ENCODE measurements at places on chromosomes 4 and X.

GRCh38 chr4:17480210-17480927 is 31.5 kb downstream of the QDPR start:
- DNase-seq: no peak

GRCh38 chrX:48782795-48783194 is 3.6 kb upstream of the GATA1 start:
- no peak for DNase-seq

GRCh38 chr4:20532116-20532790 is 168.0 kb upstream of the PACRGL start:
- no peak for DNase-seq

- DNase-seq: no peak
Measured at GRCh38 chr4:136103616-136104015, 1428.7 kb downstream of the PCDH18 start.

GRCh38 chr4:6951880-6952381 is 42.3 kb downstream of the TBC1D14 start:
- DNase-seq: no peak

DNA sequence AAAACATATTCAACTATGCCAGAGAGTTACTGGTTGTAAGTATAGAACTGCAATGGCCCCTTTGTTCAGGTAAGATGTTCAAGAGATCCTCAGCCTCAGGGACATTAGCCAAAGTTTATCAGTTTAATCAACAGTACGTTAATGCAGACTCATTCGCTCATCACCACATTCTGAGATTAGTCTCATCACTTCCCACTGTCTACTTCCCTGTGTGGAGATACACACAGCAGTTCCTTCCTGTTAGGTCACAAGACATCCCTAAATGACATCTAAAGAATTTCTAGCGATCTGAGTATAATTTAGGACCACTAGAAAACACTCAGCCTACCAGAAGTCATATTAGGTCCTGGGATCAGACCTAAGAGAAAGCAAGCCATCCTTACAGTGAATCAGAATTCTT is 10.4 kb downstream of the SLC10A7 start:
- DNase-seq: no peak

GRCh38 chrX:41389311-41389888 is 55.4 kb downstream of the DDX3X start:
- DNase-seq: no peak
